ENCODE measurements at places on chromosomes 4 and X.

- DNase-seq: no peak
Measured at GRCh38 chr4:101475246-101475645, 127.9 kb upstream of the PPP3CA start.

- no peak for DNase-seq
Measured at GRCh38 chr4:24024605-24025004, 134.8 kb upstream of the PPARGC1A start.

- DNase-seq: no peak
Measured at GRCh38 chr4:156568041-156568440, 403.6 kb downstream of the PDGFC start.

DNA sequence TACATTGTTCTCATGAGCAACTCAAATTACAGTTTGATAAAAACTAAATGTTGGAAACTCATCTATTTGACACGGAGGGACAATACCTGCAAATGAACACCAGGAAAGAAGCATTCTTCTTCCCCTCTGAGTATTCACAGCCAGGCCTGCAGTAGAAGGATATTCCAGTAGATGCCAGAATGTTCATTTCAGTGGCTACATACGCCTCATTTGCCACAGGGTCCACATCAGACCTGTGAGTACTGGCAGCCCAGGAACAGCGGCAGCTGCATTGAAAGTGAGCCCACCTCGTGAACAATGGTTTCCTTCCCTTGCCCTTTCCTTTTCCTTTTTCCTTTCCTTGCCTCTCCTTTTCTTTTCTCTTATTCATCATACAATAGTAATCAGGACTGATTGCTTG lies 81.1 kb upstream of the NEIL3 start:
- DNase-seq: no peak

- DNase-seq: no peak
Measured at GRCh38 chr4:36000941-36001557, 243.3 kb downstream of the ARAP2 start.

- DNase-seq: no peak
Measured at GRCh38 chrX:48045410-48046311, 25.8 kb downstream of the ZNF630 start.
